ENCODE measurements at places on chromosomes 5 and 9. TPM values are rescaled to one million over a fixed set of nuclear protein-coding genes. Genes with fewer than 3 reads are reported as not detected.

DNA sequence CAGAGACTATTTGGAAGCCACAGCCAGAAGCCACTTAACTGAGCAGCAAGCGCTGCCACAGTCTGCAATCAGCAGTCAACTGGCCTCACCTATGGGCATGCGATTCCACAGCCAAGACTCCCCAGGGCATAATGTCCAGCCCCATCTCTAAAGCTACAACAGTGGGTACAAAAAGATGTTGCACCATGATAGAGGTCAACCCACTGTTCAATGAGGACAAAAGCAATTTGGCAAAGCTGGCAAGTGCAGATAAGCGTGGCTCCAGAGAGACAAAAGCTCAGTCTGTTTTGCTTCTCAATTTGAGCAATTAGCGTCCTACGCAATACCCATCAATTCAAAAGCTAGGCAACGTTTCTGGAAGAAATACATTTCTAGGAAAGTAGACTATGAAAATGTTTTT lies 3.2 kb downstream of the TAS2R1 start:
- no peaks in the 10 kb centered on the region for H3K27me3 ChIP-seq
- no peak for DNase-seq
- no peak overlapping the region for H3K4me3 ChIP-seq
- no peaks in the 10 kb centered on the region for H3K4me1 ChIP-seq
- no peaks in the 10 kb centered on the region for H3K36me3 ChIP-seq

FBLL1 gene
- polyA plus RNA-seq = not detected

GADD45G gene
- 0.16 TPM for polyA plus RNA-seq

GRCh38 chr5:89996890-89997289 lies 412.7 kb downstream of the CETN3 start:
- H3K27ac ChIP-seq = no peak overlapping the region
- no peaks in the 10 kb centered on the region for H3K36me3 ChIP-seq
- no peaks in the 10 kb centered on the region for H3K4me1 ChIP-seq

DNA sequence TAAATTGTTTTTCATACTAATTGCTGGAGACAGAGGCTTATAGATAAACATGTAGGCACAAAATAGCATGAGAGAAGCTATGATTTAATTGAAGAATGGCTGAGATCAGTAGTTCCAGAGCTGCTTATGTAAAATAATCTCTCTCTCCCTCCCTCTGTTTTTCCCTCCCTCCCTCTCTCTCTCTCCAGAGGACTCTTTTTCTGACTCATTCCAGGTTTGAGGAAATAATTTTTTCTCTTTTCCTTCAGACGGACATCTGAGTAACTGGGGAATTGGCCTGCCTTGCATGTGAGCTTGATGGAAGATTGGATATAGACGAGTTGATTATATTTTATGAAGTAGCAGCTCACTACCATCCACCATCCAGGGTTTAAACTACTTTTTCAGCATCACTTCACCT lies 35.5 kb downstream of the KCTD16 start:
- no peak overlapping the region for H3K4me3 ChIP-seq
- H3K4me1 ChIP-seq = no peaks in the 10 kb centered on the region
- H3K36me3 ChIP-seq = no peaks in the 10 kb centered on the region
- H3K27ac ChIP-seq = no peak overlapping the region

OR1J2 gene
- polyA plus RNA-seq = not detected

GRM6 gene
- polyA plus RNA-seq = not detected

KCNMB1 gene
- polyA plus RNA-seq = not detected

DNA sequence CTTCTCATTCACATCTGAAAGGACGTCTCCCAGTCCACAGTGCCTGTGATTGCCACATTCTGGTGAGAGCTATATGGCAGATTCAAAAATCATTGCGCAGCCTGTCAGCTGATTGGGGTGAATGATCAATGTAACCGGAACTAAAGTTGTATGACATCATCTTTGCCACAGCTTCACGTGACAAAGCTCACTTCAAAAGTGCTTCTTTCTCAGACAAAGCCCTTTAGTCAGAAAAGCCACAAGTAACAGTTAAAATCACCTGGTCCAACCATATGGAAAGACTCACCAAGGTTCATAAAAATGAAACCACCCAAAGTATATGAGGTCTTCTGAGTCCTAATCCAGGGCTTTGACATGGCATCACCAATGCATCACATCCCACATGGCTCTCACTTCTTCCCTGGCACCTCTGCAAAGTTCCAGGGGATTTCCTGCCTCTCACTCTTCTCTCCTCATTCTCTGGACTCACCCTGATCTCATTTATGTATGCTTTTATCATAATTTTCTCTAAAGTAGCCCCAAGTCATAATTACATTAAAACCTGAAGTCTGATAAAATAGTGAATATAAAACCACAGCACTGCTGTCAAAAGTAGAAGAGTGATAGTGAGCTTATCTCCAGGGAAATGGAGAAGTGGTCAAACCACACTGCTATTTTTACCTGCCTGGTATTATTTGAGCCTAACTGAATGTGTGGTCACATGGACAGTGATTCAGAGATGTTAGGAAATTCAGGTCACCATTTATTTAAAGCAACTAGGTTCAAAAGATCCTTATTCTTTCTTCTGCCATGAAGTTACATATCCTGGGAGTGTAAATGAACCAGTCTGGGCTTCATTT lies 193.1 kb upstream of the PTGER4 start:
- peak overlapping the region; percentile 66 for H3K27ac ChIP-seq
- peak; percentile 55 for DNase-seq
- no peaks in the 10 kb centered on the region for H3K36me3 ChIP-seq
- peaks cover 17% of the 10 kb centered on the region for H3K4me1 ChIP-seq

- peak overlapping the region; percentile 41 for H3K27ac ChIP-seq
- no peaks in the 10 kb centered on the region for H3K27me3 ChIP-seq
- DNase-seq = peak; percentile 79
- H3K4me3 ChIP-seq = no peak overlapping the region
- H3K4me1 ChIP-seq = peaks cover 9% of the 10 kb centered on the region
Observed at GRCh38 chr5:180090098-180090768, 18.7 kb upstream of the RNF130 start.

GRCh38 chr5:28046596-28046995 lies 1008.2 kb upstream of the CDH9 start:
- no peak for DNase-seq
- no peaks in the 10 kb centered on the region for H3K27me3 ChIP-seq
- no peak overlapping the region for H3K4me3 ChIP-seq
- no peaks in the 10 kb centered on the region for H3K36me3 ChIP-seq
- H3K4me1 ChIP-seq = no peaks in the 10 kb centered on the region

SLC6A7 gene
- polyA plus RNA-seq = not detected

- peak; percentile 63 for DNase-seq
- H3K36me3 ChIP-seq = peaks cover 9% of the 10 kb centered on the region
- peak overlapping the region; percentile 87 for H3K27ac ChIP-seq
- H3K4me3 ChIP-seq = peak overlapping the region; percentile 65
- peaks cover 29% of the 10 kb centered on the region for H3K4me1 ChIP-seq
Observed at GRCh38 chr5:138336952-138337684, 948 bp upstream of the FAM53C start.

DNA sequence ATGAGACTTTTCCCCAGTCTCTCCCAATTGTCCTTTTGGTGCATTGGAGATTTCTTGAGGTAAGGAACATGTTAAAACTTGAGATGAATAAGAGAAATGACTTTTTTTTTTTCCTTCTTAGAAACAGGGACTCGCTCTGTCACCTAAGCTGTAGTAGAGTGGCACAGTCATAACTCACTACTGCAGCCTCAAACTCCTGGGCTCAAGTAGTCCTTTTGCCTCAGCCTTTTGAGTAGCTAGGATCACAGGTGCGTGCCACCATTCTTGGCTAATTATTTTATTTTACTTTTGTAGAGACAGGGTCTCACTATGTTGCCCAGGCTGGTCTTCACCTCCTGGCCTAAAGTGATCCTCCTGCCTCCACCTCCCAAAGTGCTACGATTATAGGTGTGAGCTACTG lies 25.9 kb downstream of the CDC42SE2 start:
- H3K27me3 ChIP-seq = no peaks in the 10 kb centered on the region
- H3K4me1 ChIP-seq = peaks cover 75% of the 10 kb centered on the region
- H3K27ac ChIP-seq = peak overlapping the region; percentile 77
- peaks cover 24% of the 10 kb centered on the region for H3K36me3 ChIP-seq

DNA sequence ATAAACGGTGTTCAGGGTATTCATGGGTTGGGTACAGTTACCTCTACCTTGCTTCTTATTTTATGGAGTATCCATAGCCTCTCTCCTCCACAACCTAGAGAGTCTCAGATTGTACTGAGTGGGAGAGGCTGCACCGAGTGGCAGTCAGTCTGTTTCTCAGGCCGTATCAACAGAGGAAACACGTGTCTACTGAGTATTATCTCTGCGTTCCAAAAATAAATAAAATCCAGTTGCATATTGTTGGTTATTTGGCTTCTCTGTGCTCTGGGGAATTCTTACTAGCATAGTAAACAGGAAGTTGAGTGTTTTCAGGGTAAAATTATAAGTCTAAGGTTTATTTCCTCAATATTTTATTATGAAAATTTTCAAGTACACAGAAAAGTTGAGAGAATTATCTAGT lies 231.0 kb downstream of the ARHGEF28 start:
- H3K4me1 ChIP-seq = no peaks in the 10 kb centered on the region
- DNase-seq = no peak
- no peaks in the 10 kb centered on the region for H3K36me3 ChIP-seq
- H3K27ac ChIP-seq = no peak overlapping the region
- H3K27me3 ChIP-seq = no peaks in the 10 kb centered on the region
- no peak overlapping the region for H3K4me3 ChIP-seq

DNA sequence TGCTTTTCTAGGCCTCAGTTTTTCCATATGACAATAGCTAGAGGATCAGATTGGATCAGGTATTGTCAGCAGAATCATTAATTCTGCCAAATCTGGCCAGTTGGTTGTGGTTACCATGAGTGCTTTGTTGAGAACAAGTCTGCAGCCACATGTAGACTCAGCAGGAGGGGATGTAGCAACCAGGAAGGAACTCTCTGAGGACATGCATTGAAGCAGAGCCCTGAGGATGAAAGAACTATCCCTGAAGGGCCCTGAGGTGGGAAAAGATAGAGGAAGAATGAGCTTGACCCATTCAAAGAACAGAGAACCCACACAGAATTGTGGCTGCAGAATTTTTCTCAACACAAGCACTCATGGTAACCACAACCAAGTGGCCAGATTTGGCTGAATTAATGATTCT lies 60.1 kb upstream of the AFAP1L1 start:
- no peaks in the 10 kb centered on the region for H3K4me1 ChIP-seq
- no peak overlapping the region for H3K27ac ChIP-seq
- H3K36me3 ChIP-seq = no peaks in the 10 kb centered on the region
- no peak overlapping the region for H3K4me3 ChIP-seq

FBP1 gene
- 6.7 TPM for polyA plus RNA-seq

- no peaks in the 10 kb centered on the region for H3K36me3 ChIP-seq
- no peaks in the 10 kb centered on the region for H3K27me3 ChIP-seq
- no peak overlapping the region for H3K27ac ChIP-seq
- H3K4me1 ChIP-seq = no peaks in the 10 kb centered on the region
Observed at GRCh38 chr9:77679088-77679487, 31.0 kb upstream of the GNA14 start.

ZNF608 gene
- polyA plus RNA-seq = not detected

ZBTB26 gene
- polyA plus RNA-seq = 1.4 TPM

GNA14 gene
- polyA plus RNA-seq = not detected

SLC6A18 gene
- polyA plus RNA-seq = not detected

DNA sequence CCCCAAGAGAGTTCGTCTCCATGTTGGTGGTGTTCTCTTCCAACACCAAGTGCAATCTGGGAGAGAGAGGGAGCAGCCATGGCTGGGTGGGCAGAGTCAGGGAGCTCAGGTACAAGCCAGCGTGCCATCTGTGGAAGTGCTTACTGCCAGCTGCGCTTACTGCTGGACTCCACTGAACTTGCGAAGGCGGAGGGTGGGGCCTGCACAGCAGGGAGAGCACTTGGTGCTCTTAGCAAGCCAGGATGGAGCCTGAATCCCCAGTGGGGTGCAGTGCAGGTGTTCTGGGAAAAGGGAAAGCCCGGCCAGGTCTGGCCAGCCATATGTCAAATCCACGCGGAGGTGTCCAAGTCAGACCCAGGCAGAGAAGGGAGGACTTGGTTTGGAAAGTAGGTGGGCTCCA lies 142.0 kb downstream of the FANCC start:
- DNase-seq = no peak
- H3K4me3 ChIP-seq = no peak overlapping the region
- no peak overlapping the region for H3K27ac ChIP-seq
- peaks cover 4% of the 10 kb centered on the region for H3K4me1 ChIP-seq
- no peaks in the 10 kb centered on the region for H3K36me3 ChIP-seq

DNA sequence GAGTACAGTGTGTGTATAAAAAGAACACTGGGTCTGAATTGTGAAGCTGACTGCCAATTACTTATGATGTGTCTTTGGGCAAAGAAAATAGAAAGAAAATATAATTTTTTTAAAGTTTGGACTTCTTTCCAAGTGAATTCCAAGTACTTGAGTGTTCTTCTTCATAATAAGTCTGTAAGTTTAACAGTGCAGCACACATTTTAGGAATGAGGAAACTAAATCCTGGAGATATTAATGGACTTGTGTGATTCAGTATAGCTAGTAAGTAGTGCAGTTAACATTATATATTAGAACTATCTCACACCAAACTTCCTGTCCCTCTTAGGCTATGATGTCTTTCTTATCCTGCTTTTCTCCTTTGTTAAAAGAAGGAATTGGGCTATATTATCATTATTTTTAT lies 1953.8 kb downstream of the MAT2B start:
- H3K27ac ChIP-seq = no peak overlapping the region
- no peaks in the 10 kb centered on the region for H3K36me3 ChIP-seq
- DNase-seq = no peak

DNA sequence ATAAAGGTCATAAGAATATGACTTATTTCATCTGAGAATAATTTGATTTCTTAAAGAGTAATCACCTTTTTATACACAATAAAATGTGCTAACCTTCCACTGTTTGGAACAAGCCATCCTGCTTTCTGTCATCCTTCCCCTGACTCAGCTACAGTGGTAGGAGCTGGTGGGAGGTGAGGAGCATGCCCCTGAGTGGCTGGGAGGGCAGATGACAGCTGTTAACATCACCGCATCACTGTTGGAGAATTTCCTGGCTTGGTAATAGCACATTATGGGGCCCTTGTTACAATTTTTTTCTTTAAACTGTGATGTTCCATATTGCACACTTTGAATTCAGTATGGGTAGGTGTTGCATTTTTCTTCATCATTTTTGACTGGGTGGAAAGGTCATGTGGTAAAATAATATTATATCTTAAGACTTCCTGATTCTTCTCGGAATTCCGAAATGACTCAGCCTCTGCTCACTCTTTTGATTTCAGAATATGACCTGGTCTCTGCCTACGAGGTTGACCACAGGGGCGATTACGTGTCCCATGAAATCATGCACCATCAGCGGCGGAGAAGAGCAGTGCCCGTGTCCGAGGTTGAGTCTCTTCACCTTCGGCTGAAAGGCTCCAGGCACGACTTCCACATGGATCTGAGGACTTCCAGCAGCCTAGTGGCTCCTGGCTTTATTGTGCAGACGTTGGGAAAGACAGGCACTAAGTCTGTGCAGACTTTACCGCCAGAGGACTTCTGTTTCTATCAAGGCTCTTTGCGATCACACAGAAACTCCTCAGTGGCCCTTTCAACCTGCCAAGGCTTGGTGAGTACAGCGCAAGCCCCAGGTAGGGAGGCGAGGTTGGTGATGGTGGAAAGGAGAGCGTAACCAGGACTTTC lies 5.8 kb downstream of the ADAMTS16 start:
- no peak for DNase-seq
- no peaks in the 10 kb centered on the region for H3K36me3 ChIP-seq
- H3K27ac ChIP-seq = no peak overlapping the region
- no peak overlapping the region for H3K4me3 ChIP-seq
- no peaks in the 10 kb centered on the region for H3K4me1 ChIP-seq
- H3K27me3 ChIP-seq = peaks cover 4% of the 10 kb centered on the region

PCDHB5 gene
- polyA plus RNA-seq = not detected

OR1L4 gene
- polyA plus RNA-seq = not detected

- H3K4me3 ChIP-seq = no peak within 1 kb of the TSS
- DNase-seq = peak; percentile 10
- no peaks in the 10 kb centered on the region for H3K27me3 ChIP-seq
- H3K4me1 ChIP-seq = peaks cover 14% of the 10 kb centered on the region
Observed at GRCh38 chr9:133737774-133738639, at the start of gene SARDH. Gene SARDH (minus strand): TSS chr9:133738352. CDS start chr9:133734173, 4,179 bp downstream.
